DMS 273 treated with DMSO at 0.1 percent for 48 hours (cell line): ENCODE measurements at places on chromosomes 4 and X.

- no peak for DNase-seq
Observed at GRCh38 chr4:153215921-153216320, 11.7 kb downstream of the TRIM2 start.

GRCh38 chr4:132313852-132314251 is 835.2 kb upstream of the PCDH10 start:
- DNase-seq = no peak

GRCh38 chr4:78638337-78639172 is 87.0 kb downstream of the ANXA3 start:
- no peak for DNase-seq

DNA sequence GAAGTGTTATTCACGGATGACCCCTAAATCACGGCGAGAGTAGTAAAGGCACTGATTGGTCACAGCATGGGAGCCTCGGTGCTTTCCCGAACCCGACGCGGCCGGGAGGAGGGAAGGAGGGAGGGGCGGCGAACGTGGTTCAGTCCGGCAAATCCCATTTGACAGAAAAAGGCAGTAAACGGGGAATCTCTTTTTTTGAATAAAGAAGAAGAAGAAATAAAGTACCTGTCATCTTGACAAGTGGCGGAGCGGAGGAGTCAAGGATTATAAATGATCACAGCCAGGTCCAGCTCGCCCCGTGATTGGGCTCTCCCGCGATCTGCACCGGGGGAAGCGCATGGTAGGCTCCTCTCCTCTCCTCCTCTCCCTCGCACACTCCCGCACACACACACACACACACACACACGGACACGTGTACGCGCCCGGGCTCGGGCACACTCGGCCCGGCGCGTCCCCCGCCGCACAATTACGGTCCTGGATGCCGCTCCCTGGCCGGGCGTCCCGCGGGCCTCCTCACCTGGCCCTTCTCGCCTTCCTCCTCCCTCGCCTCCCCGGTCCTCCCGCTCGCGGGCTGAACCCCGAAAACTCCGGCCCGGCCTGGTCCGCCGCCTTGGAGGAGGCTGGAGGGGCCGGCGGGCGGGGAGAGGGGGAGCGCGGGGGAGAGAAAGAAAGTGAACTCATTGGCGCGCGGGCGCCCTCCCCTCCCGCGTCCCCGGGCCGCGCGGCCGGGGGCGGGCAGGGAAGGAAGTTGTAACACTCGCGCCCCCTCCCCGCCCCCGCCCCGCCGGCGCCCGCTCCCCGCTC is 99.2 kb upstream of the TENM3 start:
- peak; percentile 34 for DNase-seq

- DNase-seq = no peak
Observed at GRCh38 chr4:139715746-139716391, 50.2 kb downstream of the MGST2 start.

DNA sequence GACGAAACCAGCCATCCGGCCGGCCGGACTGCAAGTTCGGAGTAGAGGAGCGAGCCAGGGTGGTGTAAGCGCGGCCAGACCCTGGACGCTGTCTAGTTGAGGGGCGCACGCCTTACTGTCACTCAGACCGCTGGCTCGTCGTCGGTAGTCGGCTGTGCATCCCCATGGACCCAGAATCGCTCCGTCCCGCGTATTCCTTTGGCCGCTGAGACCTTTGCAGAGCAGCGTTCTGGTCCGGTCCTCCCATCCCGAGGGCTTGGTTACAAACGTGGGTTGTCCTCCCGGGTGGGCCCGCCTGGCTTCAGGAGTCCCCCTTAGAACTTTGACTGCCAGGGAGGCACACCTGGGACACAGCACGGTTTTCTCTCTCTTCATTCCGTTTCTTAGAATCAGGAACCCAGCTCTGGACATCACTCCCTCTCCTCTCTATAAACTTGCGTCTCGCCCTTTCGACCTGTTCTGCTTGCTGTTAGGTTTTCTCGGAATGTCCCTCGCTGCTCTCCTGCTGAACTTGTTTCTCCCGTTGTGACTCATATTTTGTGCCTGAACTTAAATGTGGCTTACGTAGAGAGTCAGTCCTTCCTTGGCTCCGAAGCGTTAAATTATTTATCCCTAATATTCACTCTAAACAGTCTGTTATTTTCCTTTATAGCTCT is 672 bp downstream of the PGM2 start:
- DNase-seq = no peak

- DNase-seq = no peak
Observed at GRCh38 chrX:53347948-53348347, 66.6 kb upstream of the IQSEC2 start.

- no peak for DNase-seq
Observed at GRCh38 chrX:23228950-23229448, 105.7 kb upstream of the PTCHD1 start.

DNA sequence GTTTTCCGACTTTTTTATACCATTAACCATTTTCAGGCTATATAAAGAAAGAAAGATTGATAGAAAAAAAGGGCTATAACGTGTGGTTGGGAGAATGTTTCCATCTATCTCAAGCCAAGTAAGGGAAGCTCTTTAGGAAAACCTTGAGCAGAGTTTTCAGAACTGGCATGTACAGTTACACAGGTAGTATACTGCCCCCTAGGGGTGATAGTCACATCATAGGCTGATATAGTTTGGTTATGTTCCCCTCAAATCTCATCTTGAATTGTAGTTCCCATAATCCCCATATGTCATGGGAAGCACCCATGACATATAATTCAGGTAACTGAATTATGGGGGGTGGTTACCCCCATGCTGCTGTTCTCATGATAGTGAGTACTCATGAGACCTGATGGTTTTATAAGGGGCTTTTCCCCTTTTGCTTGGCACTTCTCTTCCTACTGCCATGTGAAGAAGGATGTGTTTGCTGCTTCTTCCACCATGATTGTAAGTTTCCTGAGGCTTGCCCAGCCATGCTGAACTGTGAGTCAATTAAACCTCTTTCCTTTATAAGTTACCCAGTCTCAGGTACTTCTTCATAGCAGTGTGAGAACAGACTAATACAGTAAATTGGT is 186.8 kb downstream of the TMA16 start:
- peak; percentile 8 for DNase-seq

DNA sequence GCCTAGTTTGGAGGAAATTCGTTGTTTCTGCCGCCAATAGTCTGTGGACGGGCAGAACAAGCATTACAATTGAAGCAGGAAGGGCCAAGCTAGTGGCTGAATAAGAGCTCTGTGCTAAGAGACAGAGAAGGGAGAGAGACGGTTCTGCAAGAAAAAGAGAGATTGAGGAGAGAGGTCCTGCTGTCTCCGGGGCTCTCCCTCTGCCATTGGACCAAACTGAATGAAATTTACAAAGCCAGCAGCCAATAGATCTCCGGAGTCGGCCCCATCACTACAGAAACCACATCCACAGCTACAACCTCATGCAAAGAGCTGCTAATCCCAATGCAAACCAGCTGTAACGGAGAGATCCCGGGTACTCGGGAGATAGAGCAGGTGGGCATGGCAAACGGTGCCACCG is at the start of gene NLGN4X:
Gene NLGN4X, minus strand, starts transcription at position 148 of the 400 bp plus-strand sequence. CDS start 77,401 bp downstream, outside the sequence.
- no peak for DNase-seq

DNA sequence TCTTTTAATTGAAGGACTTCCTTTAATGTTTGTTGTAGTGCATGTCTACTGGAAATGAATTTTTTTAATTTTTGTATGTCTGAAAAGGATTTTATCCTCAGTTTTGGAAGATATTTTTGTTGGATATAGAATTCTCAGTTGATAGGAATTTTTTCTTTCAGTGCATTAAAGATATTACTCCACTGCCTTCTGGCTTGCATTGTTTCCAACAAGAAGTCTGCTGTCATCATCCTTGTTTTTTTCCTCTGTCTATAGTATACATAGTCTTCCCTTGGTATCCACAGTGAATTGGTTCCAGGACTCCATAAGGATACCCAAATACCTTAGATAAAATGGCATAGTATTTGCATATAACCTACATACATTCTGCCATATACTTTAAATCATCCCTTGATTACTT is 33.5 kb downstream of the SCD5 start:
- no peak for DNase-seq

DNA sequence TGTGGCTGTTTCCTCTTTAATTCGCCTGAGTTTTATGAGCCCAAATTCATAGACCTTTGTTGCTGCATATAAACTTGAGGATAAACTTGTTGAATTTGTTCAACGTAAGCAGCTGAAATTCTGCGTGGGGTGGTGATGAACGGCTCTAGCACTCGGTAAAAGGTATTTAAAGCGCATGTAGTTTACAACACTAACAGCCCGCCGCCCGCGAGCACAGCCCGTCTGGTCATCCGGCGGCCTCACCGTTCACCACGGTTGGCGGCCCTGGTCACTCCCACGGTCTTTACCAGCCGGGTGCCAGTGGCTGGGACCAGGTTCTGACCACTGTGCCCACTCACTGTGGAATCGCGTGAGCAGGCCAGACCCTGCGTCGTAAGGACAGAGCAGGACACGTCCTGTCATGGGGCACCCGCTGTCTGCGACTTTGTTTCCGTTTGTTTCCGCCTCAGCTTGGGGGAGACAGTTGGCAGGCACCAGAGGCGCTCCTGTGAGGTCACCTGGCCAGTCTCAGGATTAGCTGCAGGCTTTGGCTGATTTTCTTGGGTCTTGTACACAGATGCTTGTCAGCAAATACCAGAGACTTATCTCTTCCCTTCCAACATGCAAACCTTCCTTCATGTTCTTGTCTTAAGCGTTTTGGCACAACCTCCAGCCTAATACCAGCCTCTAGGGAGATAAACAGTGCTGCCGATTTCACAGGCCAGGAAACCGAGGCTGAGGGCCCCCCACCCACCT is 36.8 kb upstream of the SPON2 start:
- no peak for DNase-seq

GRCh38 chrX:97268182-97268680 is 384.5 kb downstream of the RPA4 start:
- DNase-seq = no peak

DNA sequence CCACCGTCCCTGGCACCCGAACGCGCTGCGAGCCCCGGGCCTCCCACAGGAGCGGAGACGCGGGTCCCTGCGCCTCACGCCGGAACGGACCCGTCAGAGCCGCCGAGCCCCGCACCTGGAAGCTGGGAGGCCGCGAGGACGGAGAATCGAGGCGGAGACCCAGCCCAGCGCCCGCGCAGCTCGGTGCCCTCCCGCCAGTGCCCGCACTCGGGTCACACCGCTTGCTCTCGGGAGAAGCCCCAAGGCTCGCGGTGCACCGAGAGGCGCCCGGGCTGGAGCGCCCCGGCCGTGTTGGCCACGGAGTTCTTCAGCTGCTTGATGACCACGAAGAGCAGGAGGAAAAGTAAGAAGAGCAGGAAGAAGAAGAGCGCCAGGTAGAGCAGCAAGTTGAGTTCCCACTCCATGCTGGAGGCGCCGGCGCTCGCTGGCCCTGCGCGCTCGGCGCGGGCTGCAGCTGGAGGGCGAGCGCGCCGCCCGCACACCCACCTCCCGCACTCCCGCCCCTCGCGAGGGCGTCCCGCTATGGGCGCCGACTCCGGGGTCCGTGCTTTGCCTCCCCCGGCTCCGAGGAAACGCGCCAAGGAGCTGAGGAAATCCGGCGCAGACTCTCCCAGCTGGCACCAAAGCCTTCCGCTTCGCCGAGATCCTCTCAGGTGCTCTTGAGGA is at the start of gene SMIM43:
Gene SMIM43, minus strand, starts transcription at position 463 of the 666 bp plus-strand sequence. Its CDS starts 59 bp downstream, at position 404.
- no peak for DNase-seq

DNA sequence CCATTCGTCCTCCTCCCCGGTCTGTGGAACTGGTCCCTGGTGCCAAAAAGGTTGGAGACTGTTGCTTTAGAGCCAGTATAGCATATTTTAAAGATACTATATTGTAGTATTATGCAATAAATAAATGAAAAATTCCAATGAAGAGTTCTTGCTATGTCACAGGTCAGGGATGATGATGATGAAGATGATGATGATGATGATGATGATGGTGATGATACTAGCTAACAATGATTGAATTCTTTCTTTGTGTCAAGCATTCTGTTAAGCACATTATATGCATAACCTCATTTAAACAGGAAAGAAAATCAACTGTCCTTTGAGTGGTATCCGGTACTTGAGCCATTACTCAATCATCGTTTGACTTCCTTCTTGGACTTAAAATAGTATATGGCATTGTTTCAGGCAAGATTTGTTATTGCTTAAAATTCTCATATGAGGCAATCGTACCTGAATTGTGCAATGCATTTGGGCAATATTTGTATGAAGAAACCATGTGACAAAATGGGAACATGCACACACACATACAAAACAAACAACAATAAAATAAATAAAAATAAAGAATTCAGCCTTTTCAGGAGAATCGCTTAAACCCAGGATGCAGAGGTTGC is 22.8 kb upstream of the TLR2 start:
- no peak for DNase-seq

DNA sequence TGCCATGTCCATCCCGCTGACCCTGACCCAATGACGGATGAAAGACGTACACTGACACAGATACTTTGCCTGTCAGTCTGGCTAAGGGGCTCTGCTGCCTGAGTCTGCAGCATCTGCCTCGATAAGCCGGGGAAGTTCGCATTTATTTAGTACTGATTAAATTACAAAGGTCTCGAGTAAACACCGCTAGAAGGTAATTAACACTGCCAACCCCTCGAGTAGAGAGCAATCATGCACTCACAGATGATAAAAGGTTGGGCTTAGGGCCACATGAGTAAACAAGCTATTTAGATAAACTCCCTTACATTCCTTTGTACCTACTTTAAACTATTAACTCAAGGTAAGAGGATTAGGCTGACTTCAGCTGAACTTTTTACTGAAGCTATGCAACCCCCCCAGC is 16.0 kb upstream of the RBMXL3 start:
- no peak for DNase-seq

DNA sequence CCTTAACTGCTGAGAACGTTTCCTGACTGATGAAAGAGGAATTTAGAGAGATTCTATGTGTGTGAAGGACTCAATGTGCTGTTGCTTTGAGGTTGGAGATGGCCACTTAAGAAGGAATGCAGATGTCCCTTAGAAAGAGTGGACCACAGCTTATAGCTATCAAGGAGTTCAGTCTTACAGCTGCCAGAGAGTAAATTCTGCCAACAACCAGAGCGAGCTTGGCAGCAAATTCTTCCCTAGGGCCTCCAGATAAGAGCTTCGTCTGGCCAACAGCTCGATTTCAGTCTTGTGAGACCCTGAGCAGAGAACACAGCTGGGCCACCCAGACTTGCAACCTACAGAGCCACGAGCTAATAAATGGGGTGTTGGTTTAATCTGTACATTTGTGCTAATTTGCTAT is 21.8 kb downstream of the MID1 start:
- DNase-seq = no peak

DNA sequence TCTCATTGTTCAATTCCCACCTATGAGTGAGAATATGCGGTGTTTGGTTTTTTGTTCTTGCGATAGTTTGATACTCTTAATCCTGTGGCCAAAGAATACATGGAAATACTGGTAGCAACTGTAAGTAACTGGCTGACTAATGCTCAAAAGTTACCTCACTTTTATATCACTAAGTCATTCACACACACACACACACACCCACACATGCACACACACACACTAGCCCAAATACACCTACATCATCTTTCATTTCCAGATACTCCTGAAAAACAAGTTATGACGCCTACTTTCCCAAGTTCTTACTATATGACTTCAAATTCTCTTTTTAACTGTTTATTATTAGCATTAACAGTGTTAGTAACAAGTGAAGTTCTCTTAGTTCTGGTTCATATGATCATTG is 101.3 kb downstream of the DCHS2 start:
- DNase-seq = no peak

DNA sequence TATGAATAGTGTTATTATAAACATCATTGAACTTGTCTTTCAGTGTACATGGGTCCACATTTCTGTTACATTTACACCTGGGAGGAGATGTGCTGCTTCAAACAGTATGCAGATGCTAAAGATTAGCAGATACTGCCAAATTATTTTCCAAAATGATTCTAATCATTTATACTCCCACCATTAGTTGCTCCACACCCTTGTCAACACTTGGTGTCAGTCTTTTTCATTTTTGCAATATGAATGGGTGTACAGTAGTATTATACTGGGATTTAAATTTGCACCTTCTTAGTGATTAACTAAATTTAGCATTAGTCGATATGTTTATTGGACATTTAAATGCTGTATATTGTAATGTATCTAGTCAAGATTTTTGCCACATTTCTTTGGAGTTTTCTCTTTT is 131.6 kb upstream of the GRID2 start:
- no peak for DNase-seq
